Osteoblast (primary cell): ENCODE measurements at places on chromosomes 2 and 18. TPM values are rescaled to one million over a fixed set of nuclear protein-coding genes. Genes with fewer than 3 reads are reported as not detected.
A peak's percentile ranks its signal among the peaks of the same experiment; 100 is the strongest.

GRCh38 chr18:23067236-23067635 lies 68.0 kb upstream of the CABLES1 start:
- no peak overlapping the region for H3K4me3 ChIP-seq
- no peak for DNase-seq
- H3K36me3 ChIP-seq: no peaks in the 10 kb centered on the region
- no peaks in the 10 kb centered on the region for H3K27me3 ChIP-seq
- no peak overlapping the region for H3K27ac ChIP-seq

DNA sequence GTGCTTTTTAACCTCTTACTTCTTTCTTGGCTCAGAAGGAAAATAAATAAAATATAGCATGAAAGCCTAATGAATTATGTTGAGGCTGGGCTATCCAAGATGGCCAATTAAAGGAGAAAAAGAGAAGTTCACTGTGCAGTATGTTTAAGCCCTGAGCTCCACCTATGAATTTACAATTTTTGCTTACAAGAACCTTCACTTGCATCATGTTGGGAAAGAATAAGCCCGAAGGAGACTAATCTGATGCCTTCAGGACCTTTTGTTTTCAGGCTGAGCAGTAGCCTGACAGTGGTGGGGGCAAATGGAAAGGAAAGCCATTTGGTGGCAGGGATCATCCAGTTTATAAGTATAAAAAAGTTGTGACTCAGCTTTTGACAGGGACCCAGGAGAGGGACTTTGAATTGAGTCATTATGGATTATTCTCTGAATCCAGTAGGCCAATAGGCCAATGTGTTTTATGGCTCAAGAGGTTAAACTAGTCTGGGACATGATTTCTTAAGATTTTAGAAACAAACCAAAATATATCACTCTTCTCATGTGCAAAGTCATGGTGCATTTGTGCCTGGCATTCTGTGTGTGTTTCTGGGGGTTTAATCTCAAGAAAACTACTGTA lies 56.9 kb downstream of the E2F6 start:
- H3K4me1 ChIP-seq: peaks cover 41% of the 10 kb centered on the region
- H3K27ac ChIP-seq: no peak overlapping the region
- DNase-seq: peak; percentile 61
- no peak overlapping the region for H3K4me3 ChIP-seq

AMER3 gene
- not detected in 2 replicates for total RNA-seq

- H3K4me3 ChIP-seq: no peak overlapping the region
- DNase-seq: no peak
- H3K4me1 ChIP-seq: no peaks in the 10 kb centered on the region
- H3K36me3 ChIP-seq: no peaks in the 10 kb centered on the region
- H3K27ac ChIP-seq: no peak overlapping the region
- no peaks in the 10 kb centered on the region for H3K27me3 ChIP-seq
These were observed 197.3 kb downstream of the DCC start for GRCh38 chr18:52537261-52537660.

DNA sequence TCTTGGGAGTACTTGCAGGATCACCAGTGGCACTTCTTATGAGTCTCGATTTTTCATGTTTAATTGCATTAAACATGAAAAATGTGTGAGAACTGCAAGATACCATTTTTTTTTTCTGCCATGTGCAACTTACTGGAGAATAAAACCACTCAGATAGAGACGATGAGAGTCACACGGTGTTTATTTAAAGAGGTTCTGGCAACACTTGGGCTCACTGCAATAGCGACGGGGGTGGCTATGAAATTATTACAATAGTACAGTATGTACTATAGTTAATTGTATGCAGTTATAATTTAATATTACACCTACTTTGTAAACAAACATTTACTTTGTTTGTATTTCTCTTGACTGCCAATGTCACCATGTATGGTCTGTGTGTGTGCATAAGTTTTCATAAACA lies 479.8 kb downstream of the NUP35 start:
- no peaks in the 10 kb centered on the region for H3K36me3 ChIP-seq
- no peak overlapping the region for H3K4me3 ChIP-seq
- H3K27me3 ChIP-seq: no peaks in the 10 kb centered on the region
- no peak overlapping the region for H3K27ac ChIP-seq
- no peaks in the 10 kb centered on the region for H3K4me1 ChIP-seq
- no peak for DNase-seq

GRCh38 chr2:140893685-140894084 lies 1237.1 kb downstream of the LRP1B start:
- DNase-seq: peak; percentile 0
- no peak overlapping the region for H3K4me3 ChIP-seq
- no peaks in the 10 kb centered on the region for H3K36me3 ChIP-seq
- H3K27me3 ChIP-seq: no peaks in the 10 kb centered on the region

GRCh38 chr2:9797681-9798556 lies 45.4 kb upstream of the TAF1B start:
- no peaks in the 10 kb centered on the region for H3K36me3 ChIP-seq
- DNase-seq: peak; percentile 35
- H3K27me3 ChIP-seq: no peaks in the 10 kb centered on the region
- H3K27ac ChIP-seq: no peak overlapping the region

DNA sequence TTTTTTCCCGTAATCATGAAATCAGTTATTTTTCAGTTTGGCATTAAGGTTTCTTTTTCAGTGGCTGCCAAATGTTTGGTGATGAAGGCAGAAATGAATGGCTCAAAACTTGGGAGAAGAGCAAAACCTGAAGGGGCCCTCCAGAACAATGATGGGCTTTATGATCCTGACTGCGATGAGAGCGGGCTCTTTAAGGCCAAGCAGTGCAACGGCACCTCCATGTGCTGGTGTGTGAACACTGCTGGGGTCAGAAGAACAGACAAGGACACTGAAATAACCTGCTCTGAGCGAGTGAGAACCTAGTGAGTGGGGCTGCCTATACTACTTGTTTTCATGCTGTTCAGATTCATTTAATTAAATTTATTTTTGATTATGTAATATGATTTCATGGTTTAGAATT lies 29.2 kb upstream of the MSH2 start:
- DNase-seq: peak; percentile 62
- H3K4me1 ChIP-seq: no peaks in the 10 kb centered on the region
- H3K4me3 ChIP-seq: no peak overlapping the region
- H3K27ac ChIP-seq: no peak overlapping the region
- peaks cover 19% of the 10 kb centered on the region for H3K27me3 ChIP-seq

- H3K4me3 ChIP-seq: peak overlapping the region; percentile 26
- no peak overlapping the region for H3K27ac ChIP-seq
- DNase-seq: peak; percentile 88
- peaks cover 4% of the 10 kb centered on the region for H3K4me1 ChIP-seq
These were observed 25.0 kb upstream of the COPS8 start for GRCh38 chr2:237060534-237061312.

SIX2 gene
- 14.8 and 15.9 TPM in 2 replicates for total RNA-seq

DNA sequence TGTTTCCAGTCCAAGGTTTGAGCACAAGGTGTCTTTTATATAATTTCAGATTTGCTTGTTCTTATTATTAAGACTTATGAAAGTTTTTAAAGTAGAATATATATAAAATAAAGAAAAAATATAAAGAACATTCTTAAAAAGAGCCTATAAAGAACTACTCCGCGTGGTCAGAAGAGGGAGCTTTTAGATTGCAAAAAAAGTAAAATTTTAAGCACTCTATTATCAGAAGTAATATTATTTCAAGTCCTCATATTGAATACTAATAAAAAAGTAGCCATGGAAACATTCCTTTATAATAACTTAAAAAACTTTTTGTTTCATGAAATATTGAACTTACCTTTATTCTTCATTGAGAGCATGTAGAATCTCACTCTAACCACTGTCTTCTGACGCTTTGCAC lies 51.4 kb downstream of the LINC00305 start:
- H3K4me1 ChIP-seq: no peaks in the 10 kb centered on the region
- no peak overlapping the region for H3K27ac ChIP-seq
- no peaks in the 10 kb centered on the region for H3K36me3 ChIP-seq
- H3K4me3 ChIP-seq: no peak overlapping the region
- no peak for DNase-seq
- H3K27me3 ChIP-seq: no peaks in the 10 kb centered on the region

AKAIN1 gene
- not detected in 2 replicates for total RNA-seq

DNA sequence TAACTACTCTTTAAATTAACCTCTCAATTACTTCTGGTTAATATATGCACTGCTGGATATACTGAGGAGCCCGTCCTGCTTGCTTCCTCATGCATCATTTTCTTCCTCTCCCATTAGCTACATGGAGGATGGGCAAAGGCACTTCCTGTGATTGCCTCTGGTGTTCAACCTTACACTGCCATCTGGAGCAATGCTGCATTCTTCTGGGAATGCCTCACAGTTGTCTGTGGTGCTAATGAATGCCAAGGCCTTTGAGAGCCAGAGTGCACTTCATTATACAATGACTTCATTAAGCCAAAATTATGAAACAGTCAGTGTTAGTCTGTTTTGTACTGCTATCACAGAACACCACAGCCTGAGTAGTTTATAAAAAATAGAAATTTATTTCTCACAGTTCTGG lies 134.8 kb upstream of the DOCK10 start:
- H3K4me3 ChIP-seq: no peak overlapping the region
- H3K27ac ChIP-seq: no peak overlapping the region
- no peaks in the 10 kb centered on the region for H3K4me1 ChIP-seq
- no peaks in the 10 kb centered on the region for H3K27me3 ChIP-seq
- no peak for DNase-seq

TMEM169 gene
- total RNA-seq: 0.36 and 0.88 TPM in 2 replicates

RPRM gene
- 0.29 and 0.36 TPM in 2 replicates for total RNA-seq

- H3K4me3 ChIP-seq: no peak overlapping the region
- H3K27ac ChIP-seq: no peak overlapping the region
- no peaks in the 10 kb centered on the region for H3K36me3 ChIP-seq
- no peaks in the 10 kb centered on the region for H3K27me3 ChIP-seq
- DNase-seq: no peak
These were observed 230.4 kb downstream of the KLHL29 start for GRCh38 chr2:23615216-23616020.

DNA sequence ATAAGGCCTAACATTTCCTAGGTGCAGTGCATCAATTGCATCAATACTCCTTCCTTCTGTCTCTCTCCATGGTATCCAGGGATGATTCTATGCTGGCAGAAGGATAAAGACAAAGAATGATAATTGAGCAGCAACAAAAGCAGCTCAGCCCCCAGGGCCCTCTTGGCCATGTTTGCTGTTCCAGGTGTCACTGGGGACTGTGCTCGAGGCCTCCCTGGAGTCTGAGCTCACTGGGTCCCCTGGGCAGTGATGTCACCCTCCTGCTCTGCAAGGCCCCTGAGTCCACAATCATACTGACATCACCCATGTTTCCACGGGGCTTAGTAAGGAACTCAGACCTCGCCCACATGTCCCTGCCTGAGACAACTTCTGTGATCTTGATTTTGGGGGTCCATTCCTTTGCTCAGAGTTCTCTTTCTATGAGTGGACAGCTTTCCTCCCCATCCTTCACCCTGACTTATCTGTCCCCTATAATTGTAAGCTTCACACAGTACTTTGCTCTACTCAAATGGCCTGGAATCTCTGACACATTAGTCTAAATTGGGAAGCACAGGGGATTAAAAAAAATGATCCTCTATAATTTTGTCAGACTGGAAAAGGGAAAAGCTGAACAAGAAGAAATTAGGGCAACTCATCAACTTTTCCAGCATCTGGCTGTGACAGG lies 15.8 kb upstream of the EXOC6B start:
- peaks cover 7% of the 10 kb centered on the region for H3K27me3 ChIP-seq
- H3K27ac ChIP-seq: no peak overlapping the region
- DNase-seq: peak; percentile 35

SNED1 gene
- total RNA-seq: 94.8 and 127 TPM in 2 replicates

LHCGR gene
- not detected in 2 replicates for total RNA-seq

DNA sequence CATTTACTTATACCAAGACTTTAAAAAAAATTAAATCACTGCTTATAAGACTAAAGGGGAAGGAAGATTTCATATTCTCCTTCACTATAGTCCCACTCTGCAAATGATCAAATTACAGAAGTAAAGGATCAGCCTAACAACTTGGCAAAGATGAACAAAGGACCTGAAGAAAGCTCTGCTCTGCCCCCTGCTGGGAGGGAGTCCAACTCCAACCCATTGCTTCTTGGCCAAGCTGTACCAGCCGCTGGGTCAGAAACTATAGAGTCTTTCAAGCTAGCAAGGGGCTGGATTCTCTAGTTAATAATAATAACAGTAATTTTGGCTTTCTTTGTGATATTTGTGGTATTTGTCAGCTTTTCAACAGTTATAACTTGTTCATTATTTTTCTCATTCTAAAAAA lies 927.0 kb upstream of the CRIM1 start:
- H3K4me3 ChIP-seq: no peak overlapping the region
- H3K4me1 ChIP-seq: no peaks in the 10 kb centered on the region
- no peak overlapping the region for H3K27ac ChIP-seq
- no peaks in the 10 kb centered on the region for H3K27me3 ChIP-seq
- no peak for DNase-seq

WNT10A gene
- total RNA-seq: not detected in 2 replicates

GRCh38 chr18:68662754-68663153 lies 52.2 kb downstream of the TMX3 start:
- no peaks in the 10 kb centered on the region for H3K36me3 ChIP-seq
- no peak overlapping the region for H3K27ac ChIP-seq
- no peak for DNase-seq
- no peaks in the 10 kb centered on the region for H3K27me3 ChIP-seq
- H3K4me1 ChIP-seq: peaks cover 7% of the 10 kb centered on the region

GAREM1 gene
- 3.6 and 5.0 TPM in 2 replicates for total RNA-seq

IGFBP5 gene
- 12.3 and 29.5 TPM in 2 replicates for total RNA-seq

ALPI gene
- total RNA-seq: not detected in 2 replicates

GRCh38 chr18:21548647-21549046 lies 51.9 kb downstream of the ESCO1 start:
- H3K4me3 ChIP-seq: no peak overlapping the region
- no peaks in the 10 kb centered on the region for H3K27me3 ChIP-seq
- no peaks in the 10 kb centered on the region for H3K4me1 ChIP-seq
- DNase-seq: no peak
- H3K36me3 ChIP-seq: peaks cover 4% of the 10 kb centered on the region
- H3K27ac ChIP-seq: no peak overlapping the region

DNA sequence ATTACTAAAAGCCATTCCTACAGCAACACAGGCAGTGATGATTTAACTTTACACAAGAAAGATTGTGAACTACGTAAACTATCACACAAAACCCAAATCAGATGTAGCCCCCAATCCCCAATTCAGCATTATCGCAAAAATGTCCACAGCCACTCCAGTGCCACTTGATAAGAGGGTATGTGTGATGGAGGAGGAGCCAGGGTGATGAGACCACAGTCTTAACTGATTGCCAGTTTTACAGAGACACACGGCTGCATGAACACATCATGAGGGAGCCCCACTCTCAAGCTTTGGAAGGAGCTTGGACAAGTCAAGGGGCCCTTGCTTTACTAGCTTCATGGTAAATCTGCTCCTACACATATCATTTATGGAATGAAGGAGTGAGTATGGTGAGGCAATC lies 116.0 kb downstream of the FAM161A start:
- H3K4me3 ChIP-seq: no peak overlapping the region
- DNase-seq: no peak
- H3K36me3 ChIP-seq: no peaks in the 10 kb centered on the region
- no peaks in the 10 kb centered on the region for H3K4me1 ChIP-seq

- peak; percentile 58 for DNase-seq
- peaks cover 11% of the 10 kb centered on the region for H3K4me1 ChIP-seq
- no peaks in the 10 kb centered on the region for H3K36me3 ChIP-seq
- H3K4me3 ChIP-seq: no peak overlapping the region
These were observed 96.0 kb upstream of the OTOS start for GRCh38 chr2:240236217-240237111.

SCTR gene
- total RNA-seq: not detected in 2 replicates
